Dermis blood vessel endothelial cell (primary cell): ENCODE measurements at places on chromosomes 3 and 15.

GRCh38 chr3:40186508-40186907, 123.0 kb upstream of the EIF1B start:
- no peak for DNase-seq

DNA sequence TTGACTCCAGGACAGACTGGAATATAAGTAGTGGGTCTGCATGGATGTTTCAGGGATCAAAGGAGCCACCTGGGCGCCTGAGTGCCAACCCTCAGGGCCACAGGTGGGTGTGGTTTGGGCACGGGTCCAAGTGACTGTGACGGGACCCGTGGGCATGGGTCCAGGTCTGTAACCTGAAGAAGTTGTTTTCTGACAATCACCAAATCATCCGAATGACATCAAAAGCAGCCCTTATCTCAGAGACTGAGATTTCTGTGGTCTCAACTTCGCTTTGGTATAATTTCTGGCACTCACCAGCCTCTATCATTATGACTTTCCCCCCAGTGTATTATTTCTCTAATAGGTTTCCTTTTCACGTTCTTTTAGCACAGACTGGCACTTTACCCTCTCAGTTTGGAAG, 24.4 kb downstream of the RLBP1 start:
- DNase-seq = no peak

DNA sequence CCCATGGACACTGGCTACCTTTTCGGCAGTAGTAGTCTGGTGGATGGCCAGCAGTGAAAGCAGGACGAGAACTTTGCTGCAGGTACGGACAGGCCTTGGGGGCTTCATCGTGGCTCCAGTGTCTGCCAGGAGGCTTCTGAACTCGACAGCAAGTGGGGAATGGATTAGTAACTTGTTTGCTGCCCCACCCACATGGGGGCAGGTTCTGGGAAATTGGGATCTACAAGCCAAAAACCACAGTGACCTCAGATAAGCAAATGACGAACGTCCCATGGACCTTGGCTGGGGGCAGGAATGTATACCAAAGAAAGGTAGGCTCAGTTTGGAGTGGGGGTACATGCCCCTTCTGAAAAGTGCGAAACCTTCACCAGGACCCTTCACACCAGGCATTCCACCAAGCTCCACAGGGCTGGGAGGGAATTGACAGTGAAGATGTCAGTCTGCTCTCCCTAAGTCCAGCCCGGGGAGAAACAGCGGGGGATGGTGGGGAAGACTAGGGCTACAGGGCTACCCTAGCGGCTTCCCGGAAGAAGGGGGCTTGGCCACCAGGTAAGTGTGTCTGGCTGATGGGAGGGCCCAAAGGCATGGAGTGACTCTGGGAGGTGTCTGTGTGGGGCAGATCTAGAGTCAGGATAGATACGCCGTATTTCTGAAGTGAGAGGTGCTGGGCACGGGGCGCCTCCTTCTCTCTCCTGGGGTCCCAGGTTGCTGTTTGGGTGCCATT, at the start of gene ITIH4:
TSS of gene ITIH4 (minus strand) at position 138 of the 724 bp plus-strand sequence. CDS start at position 108, 30 bp downstream.
- DNase-seq = no peak

GRCh38 chr3:23442598-23443383, 239.7 kb downstream of the UBE2E2 start:
- DNase-seq = peak; percentile 19

DNA sequence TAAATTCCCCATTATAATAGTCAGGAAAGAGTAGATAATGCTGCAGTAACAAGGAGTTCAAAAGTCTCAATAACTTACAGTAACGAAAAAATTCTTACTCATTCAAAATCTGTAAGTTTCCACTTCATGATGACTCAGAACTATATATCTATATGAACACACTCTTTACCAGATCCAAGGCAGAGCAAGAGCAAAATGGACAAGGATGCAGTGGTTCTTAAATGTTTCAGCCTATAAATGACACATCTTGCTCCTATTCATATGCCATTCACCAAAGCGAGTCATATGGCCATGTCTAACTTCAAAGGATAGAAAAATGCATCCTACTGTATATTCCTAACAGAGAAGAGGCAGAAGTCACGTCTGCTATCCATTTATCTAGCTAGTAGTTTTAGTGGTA, 787.7 kb downstream of the NAALADL2 start:
- no peak for DNase-seq

GRCh38 chr15:46918462-46919140, 798.7 kb upstream of the SEMA6D start:
- DNase-seq = no peak

DNA sequence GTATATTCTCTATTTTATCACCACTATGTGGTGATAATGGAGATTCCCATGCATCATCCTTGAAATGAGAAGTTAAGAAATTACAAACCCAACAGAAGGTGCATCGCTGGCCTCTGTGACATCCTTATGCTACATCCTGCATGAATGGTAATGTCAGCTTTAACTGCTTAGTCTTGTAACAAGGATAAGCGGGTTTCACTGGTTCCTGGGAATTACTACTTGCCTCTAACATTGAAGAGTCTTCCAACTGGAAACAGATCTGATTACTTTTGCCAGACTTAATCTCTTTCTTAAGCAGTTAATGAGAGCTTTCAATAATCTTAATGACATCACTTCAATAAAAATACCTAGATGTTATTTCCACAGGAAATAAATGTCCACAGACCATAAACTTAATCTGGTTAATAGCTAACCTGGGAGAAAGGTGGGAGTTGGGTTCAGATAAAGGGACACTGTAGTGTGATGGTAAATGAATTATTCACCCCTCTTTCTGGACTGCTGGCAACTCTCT, 44.0 kb downstream of the FMN1 start:
- DNase-seq = no peak

DNA sequence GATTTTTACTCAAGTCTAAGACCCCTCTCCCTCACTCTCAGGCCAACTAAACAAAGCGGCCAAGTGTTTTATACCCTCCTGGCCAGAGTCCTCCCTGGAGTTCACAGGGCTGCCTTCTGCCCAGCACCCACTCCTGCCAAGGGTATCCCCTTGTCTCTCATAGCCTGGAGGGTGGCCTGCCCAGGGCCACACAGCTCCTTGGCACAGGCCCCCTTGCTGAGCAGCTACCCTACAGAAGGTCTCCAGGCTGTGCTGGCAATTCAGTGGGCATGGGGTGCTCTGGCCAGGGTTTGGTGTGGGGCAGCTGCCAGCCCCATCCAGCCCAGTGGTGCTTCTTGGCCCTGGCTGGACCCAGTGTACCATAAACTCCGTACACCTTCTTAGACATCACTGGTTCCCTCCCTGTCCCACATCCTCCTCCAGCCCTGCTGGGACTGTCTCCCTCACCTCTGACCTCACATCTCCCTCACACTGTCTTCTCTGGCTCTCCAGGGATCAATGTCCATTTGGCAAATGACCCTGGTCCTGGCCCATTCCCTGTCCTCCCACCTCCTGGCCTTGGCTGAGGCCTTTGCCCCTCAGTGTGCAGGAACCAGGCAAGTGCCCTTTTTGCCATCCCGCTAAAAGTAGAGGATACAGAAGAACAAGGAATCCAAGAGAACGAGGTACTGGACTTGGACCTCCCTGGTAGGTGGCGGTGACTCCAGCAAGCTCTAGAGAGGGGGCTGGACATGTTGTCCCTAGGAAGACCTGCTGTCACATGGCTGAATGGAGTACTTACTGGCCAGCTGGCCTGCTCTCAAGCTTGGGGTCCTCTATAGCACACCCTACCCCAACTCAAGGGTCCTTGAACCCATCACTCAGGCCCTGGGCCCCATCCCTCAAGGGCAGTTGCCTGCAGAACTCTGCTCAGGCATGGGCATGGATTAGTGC, 50.0 kb upstream of the TRPM1 start:
- DNase-seq = no peak

DNA sequence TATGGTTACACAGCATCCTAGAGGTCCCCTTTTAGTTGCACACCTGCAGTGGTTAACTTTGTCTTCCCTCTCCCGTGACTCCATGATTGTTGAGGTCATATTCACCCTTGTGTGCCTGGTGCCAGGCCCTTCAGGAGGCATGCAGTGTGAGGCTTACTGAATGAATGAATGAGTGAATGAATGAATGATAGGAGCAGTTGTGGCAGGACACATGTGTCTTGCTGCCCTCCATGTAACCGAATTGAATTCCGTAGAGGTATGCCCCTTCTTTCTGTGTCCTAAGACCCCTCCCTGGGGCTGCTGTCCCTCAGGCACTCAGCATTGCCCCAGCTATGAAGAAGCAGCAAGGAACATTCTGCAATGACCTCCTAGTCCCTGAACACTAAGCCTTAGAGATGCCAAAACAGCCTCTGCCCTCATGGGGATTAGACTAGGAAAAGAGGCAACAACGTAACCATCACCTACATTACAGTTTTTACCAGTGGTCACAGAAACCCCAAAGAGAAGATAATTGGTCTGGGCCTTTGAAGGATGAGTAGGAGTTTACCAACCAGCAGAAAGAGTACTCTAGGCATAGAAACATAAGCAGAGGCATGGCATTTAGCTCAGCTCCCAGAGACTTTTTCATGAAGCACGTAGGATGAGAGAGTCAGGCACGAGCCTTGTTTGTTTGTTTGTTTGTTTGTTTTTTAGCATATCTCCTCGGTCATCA, 22.5 kb upstream of the CPNE9 start:
- DNase-seq = no peak

DNA sequence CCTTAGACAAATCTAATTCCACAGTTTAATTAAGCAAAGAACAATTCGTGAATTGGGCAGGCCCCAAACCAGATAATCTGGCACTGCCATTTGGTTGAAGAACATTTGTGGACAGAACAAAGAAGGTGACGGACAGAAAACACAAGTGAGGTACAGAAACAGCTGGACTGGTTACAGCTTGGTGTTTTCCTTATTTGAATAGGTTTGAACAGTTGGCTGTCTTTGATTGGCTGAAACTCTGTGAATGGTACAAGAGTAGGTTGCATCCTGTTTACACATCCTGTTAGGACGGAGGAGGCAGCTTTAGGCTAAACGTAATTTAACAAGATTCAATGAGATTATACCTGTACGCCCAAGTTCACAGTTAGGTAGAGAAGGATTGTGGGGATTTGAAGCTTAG, 114.4 kb downstream of the LPP start:
- no peak for DNase-seq

GRCh38 chr3:69320871-69321271, 65.0 kb downstream of the FRMD4B start:
- peak; percentile 48 for DNase-seq

- no peak for DNase-seq
Measured at GRCh38 chr3:150315721-150316120, 92.4 kb upstream of the TSC22D2 start.

GRCh38 chr3:131174752-131175151, 148.1 kb downstream of the NEK11 start:
- DNase-seq = no peak

DNA sequence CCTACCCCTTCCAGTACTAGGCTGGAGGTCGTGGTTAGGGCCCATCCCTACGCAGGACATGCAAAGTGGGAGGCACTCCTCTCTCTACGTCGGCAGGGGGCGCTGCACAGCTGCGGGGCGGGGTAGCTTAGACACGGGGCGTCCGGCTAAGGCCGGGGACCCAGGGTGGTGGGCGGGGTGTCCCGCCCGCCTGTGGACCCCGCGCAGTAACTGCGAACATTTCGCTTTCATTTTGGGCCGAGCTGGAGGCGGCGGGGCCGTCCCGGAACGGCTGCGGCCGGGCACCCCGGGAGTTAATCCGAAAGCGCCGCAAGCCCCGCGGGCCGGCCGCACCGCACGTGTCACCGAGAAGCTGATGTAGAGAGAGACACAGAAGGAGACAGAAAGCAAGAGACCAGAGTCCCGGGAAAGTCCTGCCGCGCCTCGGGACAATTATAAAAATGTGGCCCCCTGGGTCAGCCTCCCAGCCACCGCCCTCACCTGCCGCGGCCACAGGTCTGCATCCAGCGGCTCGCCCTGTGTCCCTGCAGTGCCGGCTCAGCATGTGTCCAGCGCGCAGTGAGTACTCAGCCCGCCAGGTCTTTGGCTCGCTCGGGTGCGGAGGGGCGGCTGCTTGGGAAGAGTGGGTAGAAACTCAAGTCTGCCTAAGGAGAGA, at the start of gene IL12A:
TSS of gene IL12A (plus strand) at position 219 of the 655 bp plus-strand sequence.
- DNase-seq = peak; percentile 86
